ENCODE measurements at places on chromosomes 11 and 22. TPM values are rescaled to one million over a fixed set of nuclear protein-coding genes. Genes with fewer than 3 reads are reported as not detected.

- no peaks in the 10 kb centered on the region for H3K36me3 ChIP-seq
- H3K4me3 ChIP-seq: no peak overlapping the region
- peaks cover 6% of the 10 kb centered on the region for H3K27me3 ChIP-seq
- H3K4me1 ChIP-seq: no peaks in the 10 kb centered on the region
- H3K27ac ChIP-seq: no peak overlapping the region
Observed at GRCh38 chr22:27650572-27650971, 151.0 kb downstream of the MN1 start.

GRCh38 chr11:8775734-8776133, 93.1 kb downstream of the RPL27A start:
- no peaks in the 10 kb centered on the region for H3K36me3 ChIP-seq
- no peak overlapping the region for H3K4me3 ChIP-seq
- DNase-seq: no peak
- H3K27me3 ChIP-seq: no peaks in the 10 kb centered on the region

DNA sequence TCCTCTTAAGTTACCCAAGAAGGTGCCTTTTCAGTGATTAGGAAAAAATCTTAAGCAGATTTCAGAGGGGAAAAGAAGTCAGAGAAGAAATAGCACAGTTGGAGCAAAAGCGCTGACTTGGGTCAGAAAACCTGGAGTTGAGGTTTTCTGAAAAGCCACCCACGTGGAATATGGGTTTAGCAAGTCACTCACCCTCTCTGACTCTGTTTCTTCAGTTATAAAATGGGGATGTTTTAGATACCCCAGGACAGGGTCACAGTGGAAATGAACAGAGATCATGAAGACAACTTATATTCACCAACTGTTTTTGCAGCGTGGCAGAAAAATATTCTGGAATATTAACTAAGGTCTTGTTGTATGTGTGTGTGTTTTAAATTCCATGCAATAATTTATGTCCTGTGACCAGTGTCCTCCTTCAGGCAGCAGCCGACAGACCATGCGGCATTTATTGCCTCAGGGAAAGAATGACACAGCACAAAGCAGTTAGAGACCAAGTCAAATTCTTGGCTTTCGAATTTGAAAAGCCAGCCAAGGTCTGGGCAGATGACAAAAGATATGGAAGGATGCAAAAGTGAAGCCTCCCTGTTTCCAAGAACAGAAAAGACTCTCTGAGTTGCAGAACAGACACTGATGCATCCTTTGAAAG, 119.9 kb downstream of the MIAT start:
- peaks cover 55% of the 10 kb centered on the region for H3K36me3 ChIP-seq
- no peak overlapping the region for H3K27ac ChIP-seq
- H3K4me3 ChIP-seq: no peak overlapping the region

DNA sequence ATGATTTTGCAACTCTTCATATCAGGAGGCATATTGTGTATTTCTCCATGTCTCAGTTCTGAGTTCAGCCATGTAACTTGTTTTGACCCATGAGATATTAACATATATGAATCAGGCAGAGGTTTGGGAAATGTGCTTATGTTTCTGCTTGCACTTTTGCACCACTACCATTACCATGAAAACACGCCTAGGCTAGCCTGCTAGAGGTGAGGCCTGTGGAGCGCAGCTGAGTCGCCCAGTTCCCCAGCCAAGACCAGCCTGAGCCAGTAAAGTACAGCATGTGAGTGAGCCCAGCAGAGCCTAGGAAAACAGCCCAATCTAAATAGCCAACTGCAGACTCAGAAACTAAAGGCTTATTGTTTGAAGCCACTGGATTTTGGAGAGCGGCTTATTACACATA, 18.4 kb upstream of the MYOD1 start:
- DNase-seq: no peak
- H3K27me3 ChIP-seq: peaks cover 2% of the 10 kb centered on the region
- H3K4me3 ChIP-seq: no peak overlapping the region
- H3K4me1 ChIP-seq: no peaks in the 10 kb centered on the region
- H3K27ac ChIP-seq: no peak overlapping the region

DNA sequence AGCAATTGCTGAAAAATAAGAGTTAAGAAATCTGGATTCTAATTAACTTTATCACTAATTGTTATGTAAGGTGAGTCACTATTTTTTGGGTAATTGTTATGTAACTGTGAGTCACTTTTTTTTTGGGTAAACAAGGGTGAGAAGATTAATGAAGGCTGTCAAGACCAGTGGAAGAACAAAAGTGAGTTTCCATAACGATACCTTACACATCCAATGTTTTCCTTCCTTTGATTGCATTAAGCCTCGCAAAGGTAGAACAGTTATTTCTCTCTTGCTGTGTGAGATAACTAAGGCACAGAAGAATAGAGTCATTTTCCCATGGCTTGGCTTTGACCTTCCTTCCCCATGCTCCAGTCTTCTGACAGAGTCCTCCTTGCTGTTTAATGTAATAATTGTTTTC, 374.7 kb downstream of the DDX10 start:
- H3K27me3 ChIP-seq: peaks cover 6% of the 10 kb centered on the region
- DNase-seq: no peak

DNA sequence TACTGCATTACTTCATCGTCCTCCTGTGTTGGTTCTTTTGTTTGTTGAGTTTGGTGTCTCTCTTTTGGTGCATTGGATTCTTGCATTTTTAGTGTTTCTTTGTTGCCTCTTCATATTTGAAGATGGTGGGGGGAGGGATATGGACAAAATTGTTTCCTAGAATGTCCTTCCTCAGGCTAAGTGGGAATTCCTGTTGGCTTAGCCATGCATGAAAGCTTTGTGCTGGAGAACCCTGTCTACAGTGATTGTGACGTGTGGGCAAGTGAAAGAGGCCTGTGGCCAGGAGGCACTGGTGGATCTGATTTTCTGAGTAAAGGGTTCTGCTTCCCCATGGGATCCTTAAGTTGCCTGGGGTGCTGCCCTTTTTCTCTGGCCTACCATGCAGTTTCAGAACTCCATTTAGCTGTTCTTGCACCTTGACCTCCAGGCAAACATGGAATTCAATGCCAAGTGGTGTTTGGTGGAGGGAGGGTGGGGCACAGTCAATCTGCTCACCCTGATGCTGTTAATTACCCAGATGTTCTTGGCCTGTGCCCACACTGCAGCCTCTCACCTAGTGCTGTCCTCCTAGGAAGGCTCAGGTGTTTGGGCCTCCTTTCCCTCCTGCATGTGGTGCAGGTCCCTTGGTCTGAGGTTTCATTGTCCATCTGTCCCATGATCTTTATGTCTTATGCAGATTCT, 46.3 kb upstream of the SLC22A12 start:
- H3K27me3 ChIP-seq: peaks cover 1% of the 10 kb centered on the region
- no peaks in the 10 kb centered on the region for H3K36me3 ChIP-seq
- H3K27ac ChIP-seq: no peak overlapping the region
- no peak for DNase-seq
- no peak overlapping the region for H3K4me3 ChIP-seq

DNA sequence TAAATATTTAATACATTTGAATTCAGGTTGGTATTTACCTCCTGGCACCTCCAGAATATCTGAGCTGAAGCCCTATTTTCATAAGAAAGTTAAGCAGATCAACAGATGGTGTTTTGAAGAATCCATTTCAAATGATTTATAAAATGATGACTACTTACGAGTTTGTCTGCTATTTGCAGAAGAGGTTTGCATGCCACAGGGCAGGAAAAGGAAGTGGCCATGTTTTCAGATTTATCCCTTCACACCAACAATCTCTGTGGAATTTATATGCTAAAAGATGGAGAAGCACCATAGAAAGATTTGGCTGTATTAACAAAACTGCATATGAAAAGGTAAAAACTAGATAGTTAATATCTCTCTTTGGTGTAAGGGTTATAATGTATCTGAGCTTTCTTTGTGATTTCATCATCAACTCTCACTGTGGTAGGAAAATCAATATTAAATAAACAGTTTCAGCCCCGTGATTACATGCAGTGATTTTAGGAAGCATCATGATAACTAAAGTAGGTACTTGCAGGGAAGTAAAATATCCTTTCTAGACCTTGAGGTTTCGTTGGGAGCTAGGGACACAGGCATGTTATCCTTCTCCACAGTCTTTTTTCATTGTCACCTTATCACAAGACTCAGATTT, 2.6 kb downstream of the BMAL1 start:
- H3K4me1 ChIP-seq: peaks cover 79% of the 10 kb centered on the region
- H3K27me3 ChIP-seq: peaks cover 36% of the 10 kb centered on the region
- no peaks in the 10 kb centered on the region for H3K36me3 ChIP-seq
- peak overlapping the region; percentile 98 for H3K4me3 ChIP-seq

DNA sequence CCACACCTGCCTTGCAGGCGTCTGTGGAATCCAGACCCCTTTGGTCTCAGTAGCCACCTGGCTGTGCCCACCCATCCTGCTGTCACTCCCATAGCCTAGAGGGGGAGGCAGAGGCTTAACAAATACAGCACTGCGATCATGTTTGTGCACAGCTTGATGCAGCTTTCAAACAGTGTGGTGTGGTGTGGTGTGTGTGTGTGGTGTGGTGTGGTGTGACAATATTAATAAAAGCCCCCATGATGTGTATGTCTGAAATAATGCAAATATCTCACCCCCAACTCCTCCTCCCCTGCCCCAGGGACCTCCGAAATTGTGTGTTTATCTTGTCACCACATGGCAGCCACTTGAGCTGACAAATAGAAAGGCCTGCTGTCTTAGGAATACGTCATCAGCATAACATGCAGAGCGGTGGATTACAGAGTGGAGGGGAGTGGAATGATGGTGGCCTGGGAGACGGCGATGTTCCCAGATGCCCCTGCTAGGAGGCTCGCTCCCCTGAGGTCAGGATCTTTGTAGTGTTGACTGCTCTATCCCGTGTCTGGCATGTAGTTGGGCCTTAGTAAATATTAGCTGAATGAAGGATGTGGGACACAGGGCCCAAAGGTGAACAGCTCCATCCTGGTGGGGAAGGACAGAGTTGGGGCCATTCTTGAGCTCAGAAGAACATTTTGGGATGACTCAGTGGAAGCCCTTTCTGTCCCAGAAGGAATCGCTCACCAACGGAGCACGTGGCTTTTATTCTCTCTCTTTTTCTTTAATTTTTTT, 2.8 kb downstream of the PDXP start:
- peaks cover 49% of the 10 kb centered on the region for H3K4me1 ChIP-seq
- peaks cover 6% of the 10 kb centered on the region for H3K27me3 ChIP-seq
- DNase-seq: no peak
- no peak overlapping the region for H3K4me3 ChIP-seq

DNA sequence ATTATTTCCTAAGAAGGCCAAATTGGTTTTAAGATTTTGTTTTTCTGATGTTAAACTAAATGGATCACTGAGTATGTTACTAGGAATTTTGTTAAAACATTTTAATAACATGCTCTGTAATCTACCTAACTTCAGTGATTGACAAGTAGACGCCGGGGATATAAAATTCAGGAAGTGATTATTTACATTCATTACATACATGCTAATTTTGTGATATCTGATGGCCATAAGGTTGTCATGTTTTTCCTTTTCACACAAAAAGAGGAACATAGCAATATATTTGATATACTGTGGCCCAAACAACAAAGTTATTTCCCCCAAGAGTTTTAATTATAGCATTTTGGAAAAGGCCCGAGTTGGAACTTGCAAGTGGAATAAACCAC, 12.1 kb downstream of the SCUBE1 start:
- peaks cover 15% of the 10 kb centered on the region for H3K27me3 ChIP-seq
- no peak overlapping the region for H3K27ac ChIP-seq
- H3K4me1 ChIP-seq: no peaks in the 10 kb centered on the region
- no peak for DNase-seq

DNA sequence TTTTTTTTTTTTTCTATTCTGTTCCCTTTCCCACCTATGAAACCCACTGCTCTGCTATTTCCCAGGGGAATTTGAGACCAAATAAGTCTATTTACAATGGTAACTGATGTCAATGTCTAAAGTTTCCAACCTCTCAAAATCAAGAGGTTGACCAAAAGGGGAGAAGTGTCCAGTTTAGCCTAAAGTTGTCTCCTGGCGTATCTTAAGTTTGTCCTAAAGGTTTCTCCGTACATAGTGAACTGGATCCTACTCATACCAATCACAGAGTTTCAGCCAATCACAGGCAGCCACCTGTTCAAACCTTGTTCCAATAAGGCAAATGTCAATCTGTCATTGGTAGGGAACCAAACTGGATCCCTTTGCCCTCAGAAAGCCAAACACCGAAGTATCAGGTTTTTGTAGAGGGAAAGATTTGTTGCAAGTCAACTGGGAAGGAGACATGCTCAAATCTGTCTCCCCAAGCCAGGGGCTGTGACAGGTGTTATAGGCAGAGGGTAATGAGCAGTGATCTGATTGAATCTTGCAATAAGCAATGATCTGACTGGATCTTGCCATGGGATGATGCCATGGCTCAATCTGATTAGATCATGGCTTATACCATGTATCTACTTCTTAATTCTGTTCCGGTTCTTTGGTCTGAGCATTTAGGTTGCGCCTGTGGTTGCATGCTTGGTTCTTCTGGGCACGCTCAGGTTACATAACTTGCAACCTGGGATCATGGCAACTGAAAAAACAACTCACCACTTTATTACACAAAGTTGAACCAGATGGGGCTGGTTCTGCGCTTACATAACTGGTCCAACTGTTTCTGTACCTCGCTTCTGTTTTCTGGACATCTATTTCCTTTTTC, 1.1 kb upstream of the VPS37C start:
- DNase-seq: no peak
- H3K36me3 ChIP-seq: no peaks in the 10 kb centered on the region
- peak overlapping the region; percentile 94 for H3K27ac ChIP-seq
- peak overlapping the region; percentile 95 for H3K4me3 ChIP-seq
- peaks cover 36% of the 10 kb centered on the region for H3K4me1 ChIP-seq

- no peaks in the 10 kb centered on the region for H3K36me3 ChIP-seq
- peaks cover 19% of the 10 kb centered on the region for H3K4me1 ChIP-seq
- peak overlapping the region; percentile 91 for H3K4me3 ChIP-seq
- peak overlapping the region; percentile 75 for H3K27ac ChIP-seq
- no peaks in the 10 kb centered on the region for H3K27me3 ChIP-seq
- no peak for DNase-seq
Observed at GRCh38 chr11:77590194-77590782, 535 bp downstream of the AQP11 start.

DNA sequence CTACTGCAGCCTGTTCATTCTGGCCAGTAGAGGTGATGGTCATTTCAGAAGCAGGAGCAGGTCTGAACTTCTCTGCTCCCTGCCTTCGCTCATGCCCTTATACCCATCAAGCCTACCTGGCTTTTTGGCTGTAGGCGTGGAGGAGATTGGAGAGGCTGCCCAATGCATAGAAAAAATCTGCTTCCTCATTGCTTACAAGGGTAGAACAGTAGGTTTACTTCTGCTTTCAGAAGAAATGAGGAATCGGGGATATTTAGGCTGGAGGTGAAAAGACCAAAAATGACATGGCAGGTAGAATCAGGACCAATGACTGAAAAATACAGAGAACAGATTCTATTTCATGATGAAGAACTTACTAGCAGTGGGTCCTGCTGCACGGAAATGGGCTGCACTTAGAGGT, 72.9 kb upstream of the YWHAH start:
- no peak overlapping the region for H3K4me3 ChIP-seq
- peak overlapping the region; percentile 53 for H3K27ac ChIP-seq
- DNase-seq: no peak
- H3K27me3 ChIP-seq: peaks cover 2% of the 10 kb centered on the region

Gene MIOX
- polyA plus RNA-seq: not detected

Gene IL18
- polyA plus RNA-seq: 20.4 TPM

Gene SOX10
- not detected for polyA plus RNA-seq

Gene GDPD5
- 1.8 TPM for polyA plus RNA-seq

Gene GPR83
- polyA plus RNA-seq: 0.10 TPM

Gene ASCL2
- polyA plus RNA-seq: 60.0 TPM

Gene SLC22A6
- polyA plus RNA-seq: not detected

Gene CCDC89
- not detected for polyA plus RNA-seq

Gene VWCE
- polyA plus RNA-seq: not detected

Gene OR8G5
- not detected for polyA plus RNA-seq

Gene NXPE4
- polyA plus RNA-seq: not detected

Gene SPON1
- polyA plus RNA-seq: 0.22 TPM
